ENCODE measurements at places on chromosomes 7 and 10. TPM values are rescaled to one million over a fixed set of nuclear protein-coding genes. Genes with fewer than 3 reads are reported as not detected.

The CCDC71L gene
- total RNA-seq = 12.8 TPM

The NEUROD6 gene
- total RNA-seq = not detected

The MOGAT3 gene
- total RNA-seq = 0.15 TPM

The TUBAL3 gene
- not detected for total RNA-seq

The GPR26 gene
- total RNA-seq = 0.07 TPM

DNA sequence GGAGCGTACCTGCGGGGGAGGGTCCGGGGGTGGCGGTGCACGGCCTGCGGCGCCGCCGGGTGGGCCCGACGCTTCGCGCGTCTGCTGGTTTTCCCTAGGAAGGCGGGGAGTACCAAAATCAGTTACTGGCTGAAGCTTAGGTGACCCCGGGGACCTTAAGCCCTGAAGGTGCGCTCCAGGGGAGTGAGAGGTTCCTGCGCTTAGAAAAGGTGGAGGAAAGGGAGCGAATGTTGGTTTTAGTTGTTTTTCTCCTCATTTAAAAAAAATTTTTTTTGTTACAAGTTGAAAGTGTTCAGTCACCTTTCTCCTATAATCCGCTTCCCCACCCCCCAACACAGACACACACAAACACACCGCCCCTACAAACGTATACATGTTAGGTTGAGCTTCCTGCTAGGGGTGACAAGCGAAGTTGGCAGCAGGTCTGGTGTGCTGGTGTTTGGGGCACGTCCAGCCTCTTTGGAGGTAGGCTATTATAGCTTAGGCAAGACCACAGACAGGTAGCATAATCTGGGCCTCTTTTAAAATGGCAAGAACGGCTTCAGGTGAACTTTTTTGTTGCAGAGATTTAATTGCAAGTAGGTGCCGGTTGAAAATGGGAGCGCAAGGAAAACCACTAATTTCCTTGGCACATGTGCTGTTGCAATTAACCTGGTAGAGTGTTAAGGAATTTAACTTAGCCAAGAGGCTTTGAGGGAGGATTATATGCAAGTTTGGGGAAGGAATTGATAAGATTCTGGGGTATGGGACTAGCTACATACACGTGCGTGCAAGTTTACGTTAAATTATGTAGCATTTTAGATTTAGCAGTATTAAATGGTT lies 945 bp downstream of the ADD3 start:
- peaks cover 14% of the 10 kb centered on the region for H3K4me1 ChIP-seq
- H3K27me3 ChIP-seq = no peaks in the 10 kb centered on the region
- H3K27ac ChIP-seq = no peak overlapping the region
- DNase-seq = peak; percentile 42

The PSD gene
- 3.4 TPM for total RNA-seq

DNA sequence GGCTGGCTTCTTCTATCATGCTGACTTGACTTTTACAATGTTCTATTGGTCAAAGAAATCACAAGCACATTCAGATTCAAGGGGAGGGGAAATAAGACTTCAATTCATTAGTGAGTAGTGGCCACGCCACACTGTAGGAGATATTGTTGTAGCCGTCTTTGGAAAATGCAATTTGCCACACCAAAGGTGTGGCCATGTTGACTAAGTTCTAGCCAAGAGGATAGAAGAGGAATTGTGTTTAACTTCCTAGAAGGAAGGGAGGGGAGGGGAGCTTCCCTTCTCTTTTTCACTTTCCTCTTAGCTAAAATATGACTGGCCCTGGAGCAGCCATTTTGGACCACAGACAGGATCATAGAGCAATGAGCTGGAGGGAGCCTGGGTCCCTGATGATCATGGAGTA lies 3.4 kb upstream of the PRKAR2B start:
- H3K27ac ChIP-seq = no peak overlapping the region
- no peaks in the 10 kb centered on the region for H3K27me3 ChIP-seq
- H3K4me1 ChIP-seq = peaks cover 2% of the 10 kb centered on the region
- no peak overlapping the region for H3K4me3 ChIP-seq

Measured in H9 (cell line).